ENCODE measurements at places on chromosomes 3 and 15. TPM values are rescaled to one million over a fixed set of nuclear protein-coding genes. Genes with fewer than 3 reads are reported as not detected.

Gene GOLGA6D
- total RNA-seq, result not detected

DNA sequence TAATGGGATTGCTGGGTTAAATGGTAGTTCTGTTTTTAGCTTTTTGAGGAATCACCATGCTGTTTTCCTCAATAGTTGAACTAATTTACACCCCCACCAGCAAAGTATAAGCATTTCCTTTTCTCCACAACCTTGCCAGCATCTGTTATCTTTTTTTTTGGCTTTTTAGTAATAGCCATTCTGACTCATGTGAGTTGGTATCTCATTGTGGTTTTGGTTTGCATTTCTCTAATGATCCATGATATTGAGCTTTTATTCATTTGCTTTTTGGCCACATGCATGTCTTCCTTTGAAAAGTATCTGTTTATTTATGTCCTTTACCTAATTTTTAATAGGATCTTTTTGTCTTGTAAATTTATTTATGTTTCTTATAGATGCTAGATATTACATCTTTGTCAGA is 288.2 kb downstream of the EPHA6 start:
- H3K4me3 ChIP-seq, result no peak overlapping the region
- no peak for DNase-seq
- no peaks in the 10 kb centered on the region for H3K27me3 ChIP-seq
- no peaks in the 10 kb centered on the region for H3K4me1 ChIP-seq

GRCh38 chr3:125137358-125138033 is 75.1 kb downstream of the SLC12A8 start:
- H3K27ac ChIP-seq, result no peak overlapping the region
- H3K36me3 ChIP-seq, result no peaks in the 10 kb centered on the region
- no peak overlapping the region for H3K4me3 ChIP-seq
- no peak for DNase-seq

Gene OIP5
- not detected for total RNA-seq

Gene IQCF5
- total RNA-seq, result not detected

DNA sequence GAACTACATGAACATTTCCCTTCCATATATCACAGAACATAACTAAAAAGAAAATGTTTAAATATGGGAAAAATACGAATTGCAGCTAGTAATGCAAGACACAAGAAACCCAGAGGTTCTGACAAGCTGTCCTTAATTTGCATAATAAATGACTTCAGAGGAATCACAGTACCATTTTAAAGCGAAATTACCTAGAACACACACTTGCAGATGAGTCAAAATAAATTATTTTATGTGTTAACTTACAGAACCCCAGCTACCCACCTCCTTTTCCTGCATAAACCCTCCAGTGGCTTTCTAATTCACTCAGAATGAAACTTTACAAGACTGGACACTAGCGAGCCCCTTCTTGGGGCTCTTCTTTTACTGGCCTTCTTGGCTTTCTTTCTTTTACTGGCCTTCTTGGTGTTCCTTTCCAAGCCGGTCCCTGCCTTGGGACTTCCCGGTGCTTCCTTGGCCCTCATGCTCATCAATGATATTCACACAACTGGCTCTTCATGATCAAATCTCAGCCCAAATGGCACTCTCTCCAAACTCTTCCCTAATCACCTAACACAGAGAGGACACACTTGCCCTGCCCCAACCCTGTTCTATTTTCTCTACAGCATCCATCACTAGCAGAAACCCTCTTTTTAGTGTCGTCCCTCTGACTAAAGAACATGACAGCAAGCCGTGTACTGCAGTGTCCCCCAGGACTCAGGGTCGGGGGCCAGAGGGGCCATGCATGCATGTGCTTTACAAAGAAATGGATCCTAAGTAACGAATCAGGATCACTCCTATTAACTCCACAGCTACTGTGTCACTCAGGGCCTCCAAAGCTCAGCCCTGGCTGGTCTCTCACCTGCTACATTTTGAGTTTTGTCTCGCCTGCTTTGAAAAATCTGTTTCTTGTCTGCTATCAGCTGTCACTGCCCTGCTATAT is 4.8 kb downstream of the CHSY1 start:
- no peak overlapping the region for H3K4me3 ChIP-seq
- H3K27me3 ChIP-seq, result no peaks in the 10 kb centered on the region
- no peak overlapping the region for H3K27ac ChIP-seq

Gene RTP3
- not detected for total RNA-seq

Gene SEMA6D
- 5.2 TPM for total RNA-seq

DNA sequence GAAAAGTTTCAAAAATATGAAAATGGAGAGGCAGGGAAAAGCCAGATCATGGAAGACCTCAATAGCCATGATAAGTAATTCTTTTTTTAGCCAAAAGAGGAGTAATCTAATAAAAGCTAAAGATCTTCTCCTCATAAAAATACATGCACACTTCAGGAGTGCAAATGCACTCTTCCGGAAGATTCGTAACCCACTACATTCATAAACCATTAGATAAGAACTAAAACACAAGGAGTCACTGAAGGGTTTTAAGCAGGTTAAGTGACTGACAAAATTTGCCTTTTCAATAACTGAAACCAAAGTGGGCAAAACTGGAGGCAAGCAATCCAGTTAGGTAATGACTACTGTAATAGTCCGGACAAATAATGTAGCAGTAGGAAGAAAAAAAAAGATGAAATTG is 46.0 kb downstream of the UBE3A start:
- H3K4me1 ChIP-seq, result peaks cover 41% of the 10 kb centered on the region
- no peak overlapping the region for H3K27ac ChIP-seq
- H3K4me3 ChIP-seq, result no peak overlapping the region
- no peaks in the 10 kb centered on the region for H3K27me3 ChIP-seq
- DNase-seq, result no peak
- H3K36me3 ChIP-seq, result no peaks in the 10 kb centered on the region

DNA sequence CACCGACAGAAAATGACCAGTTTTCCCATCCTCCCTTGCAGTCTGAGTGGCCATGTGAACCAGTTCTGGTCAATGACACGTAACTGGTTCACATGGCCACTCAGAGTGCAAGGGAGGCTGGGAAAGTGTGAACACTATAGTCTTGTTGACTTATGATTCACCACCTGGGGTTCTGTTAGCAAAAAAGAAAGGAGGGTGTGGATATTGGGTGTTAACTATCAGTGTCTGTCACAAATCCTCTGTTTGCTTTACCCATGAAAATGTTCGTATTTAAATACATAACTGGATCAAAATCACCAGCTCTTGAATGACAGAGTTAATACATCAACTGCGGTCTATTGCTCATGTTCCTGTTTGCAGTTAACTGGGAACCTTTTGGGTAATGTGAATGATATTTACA is 92.3 kb downstream of the ADAMTSL3 start:
- H3K36me3 ChIP-seq, result peaks cover 5% of the 10 kb centered on the region
- peaks cover 17% of the 10 kb centered on the region for H3K4me1 ChIP-seq
- peak overlapping the region; percentile 81 for H3K27ac ChIP-seq

DNA sequence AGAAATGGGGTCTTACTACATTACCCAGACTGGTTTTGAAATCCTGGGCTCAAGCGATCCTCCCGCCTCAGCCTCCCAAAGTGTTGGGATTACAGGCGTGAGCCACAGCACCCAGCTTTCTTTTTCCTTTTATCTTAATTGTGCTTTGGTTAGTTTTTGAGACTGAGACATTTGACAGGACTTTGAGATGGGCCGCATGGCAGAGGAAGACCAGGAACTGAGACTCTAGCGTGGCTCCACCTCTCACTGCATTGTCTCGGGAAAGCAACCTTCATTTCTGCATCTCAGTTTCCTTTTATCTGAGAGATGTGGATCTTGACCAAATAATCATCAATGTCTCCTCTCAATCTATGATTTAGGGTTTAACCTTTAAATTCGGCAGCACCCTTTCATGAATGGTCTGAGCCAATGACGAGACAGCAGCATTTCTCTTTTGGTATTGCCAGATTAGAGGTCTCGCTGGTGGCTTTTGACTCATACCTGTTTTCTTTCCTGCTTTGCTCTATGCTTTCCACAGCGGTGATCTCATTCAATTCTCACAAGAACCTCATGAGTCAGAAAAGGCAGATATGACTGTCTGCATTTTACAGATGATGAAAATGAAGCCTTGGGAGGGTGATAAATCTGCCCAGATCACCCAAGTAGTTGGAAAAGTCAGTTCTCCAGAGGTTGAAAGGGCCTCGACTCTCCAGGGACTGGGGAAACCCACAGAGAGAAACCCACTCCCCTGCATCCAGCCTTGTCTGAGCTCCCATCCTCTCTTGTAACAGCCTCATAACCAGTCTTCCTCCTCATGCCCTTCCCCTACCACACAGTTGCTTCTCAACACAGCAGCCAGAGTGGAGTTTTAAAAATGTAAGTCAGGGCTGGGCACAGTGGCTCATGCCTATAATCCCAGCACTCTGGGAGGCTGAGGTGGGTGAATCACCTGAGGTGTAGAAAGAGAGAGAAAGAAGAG is 84.8 kb upstream of the FOXB1 start:
- H3K27ac ChIP-seq, result no peak overlapping the region
- DNase-seq, result no peak
- H3K36me3 ChIP-seq, result no peaks in the 10 kb centered on the region
- H3K4me1 ChIP-seq, result peaks cover 4% of the 10 kb centered on the region
- no peak overlapping the region for H3K4me3 ChIP-seq

DNA sequence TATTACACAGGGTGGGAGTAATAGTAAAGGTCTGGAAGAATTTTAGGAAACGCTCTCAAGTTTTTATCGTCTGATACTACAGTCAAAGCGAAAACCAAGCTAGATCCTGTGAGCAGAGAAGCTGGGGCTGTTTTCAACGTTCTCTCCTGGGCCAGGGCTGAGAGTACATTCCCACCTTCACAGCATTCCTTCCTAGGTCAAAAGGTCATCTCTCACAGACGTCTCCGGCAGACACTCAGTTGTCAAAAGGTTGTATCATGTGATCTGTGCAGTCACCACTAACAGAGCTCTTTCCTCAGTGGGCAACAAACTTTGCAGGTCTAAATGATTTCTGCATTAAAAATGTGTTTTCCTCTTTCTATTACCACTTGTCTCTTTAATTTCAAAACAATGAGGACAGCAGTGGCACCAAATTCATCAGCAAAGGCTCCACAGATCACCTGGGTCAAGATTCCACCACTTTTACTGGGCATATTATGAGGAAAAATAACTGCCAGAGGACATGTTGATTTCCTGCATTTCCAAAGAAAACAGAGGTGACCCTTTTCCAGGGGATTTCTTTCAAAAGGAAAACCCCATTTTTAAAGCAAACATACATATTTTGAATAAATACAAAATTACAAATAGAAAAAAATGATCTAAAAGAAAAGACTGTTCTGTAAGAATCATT is 41.9 kb downstream of the MEIS2 start:
- peak overlapping the region; percentile 47 for H3K27ac ChIP-seq
- H3K4me3 ChIP-seq, result no peak overlapping the region
- no peak for DNase-seq
- H3K36me3 ChIP-seq, result peaks cover 5% of the 10 kb centered on the region
- H3K27me3 ChIP-seq, result no peaks in the 10 kb centered on the region

Gene P2RY12
- 2.7 TPM for total RNA-seq

- no peak overlapping the region for H3K4me3 ChIP-seq
- no peaks in the 10 kb centered on the region for H3K27me3 ChIP-seq
- H3K36me3 ChIP-seq, result peaks cover 68% of the 10 kb centered on the region
- no peak overlapping the region for H3K27ac ChIP-seq
Measured at GRCh38 chr3:53100818-53101466, 29.3 kb downstream of the RFT1 start.

DNA sequence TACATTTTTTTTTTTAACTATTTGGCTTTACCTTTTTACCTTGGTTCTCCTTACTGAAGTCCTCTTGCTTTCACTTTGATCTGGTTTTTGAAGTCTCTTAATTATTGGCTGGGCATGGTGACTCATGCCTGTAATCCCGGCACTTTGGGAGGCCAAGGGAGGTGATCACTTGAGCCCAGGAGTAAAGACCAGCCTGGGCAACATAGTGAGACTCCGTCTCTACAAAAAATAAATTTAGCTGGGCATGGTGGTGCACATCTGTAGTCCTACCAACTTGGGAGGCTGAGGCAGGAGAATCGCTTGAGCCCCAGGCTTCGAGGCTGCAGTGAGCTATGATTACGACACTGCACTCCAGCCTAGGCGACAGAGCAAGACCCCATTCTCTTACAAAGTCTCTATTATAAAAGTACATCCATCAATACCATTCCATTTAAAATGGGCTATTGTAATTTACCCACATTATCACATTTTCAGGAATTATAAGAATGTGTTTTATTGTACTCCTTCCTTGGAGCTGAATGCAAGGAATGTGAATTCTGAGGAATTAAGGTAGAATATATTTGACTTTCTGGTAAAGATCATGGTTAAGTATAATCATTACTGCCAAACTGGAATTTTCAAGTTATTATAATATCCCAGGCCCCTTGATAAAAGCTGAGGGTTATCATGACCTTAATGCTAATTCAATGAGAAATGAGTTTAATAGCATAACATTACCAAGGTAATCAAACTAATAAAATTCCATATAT is 49.0 kb downstream of the MSL2 start:
- H3K27ac ChIP-seq, result no peak overlapping the region
- DNase-seq, result no peak
- no peaks in the 10 kb centered on the region for H3K27me3 ChIP-seq

GRCh38 chr15:74127255-74127953 is 3.0 kb upstream of the ISLR2 start:
- peak overlapping the region; percentile 52 for H3K4me3 ChIP-seq
- H3K27ac ChIP-seq, result peak overlapping the region; percentile 44
- H3K27me3 ChIP-seq, result no peaks in the 10 kb centered on the region
- no peak for DNase-seq
- peaks cover 43% of the 10 kb centered on the region for H3K4me1 ChIP-seq

Gene THSD4
- 6.6 TPM for total RNA-seq

- no peaks in the 10 kb centered on the region for H3K27me3 ChIP-seq
- H3K36me3 ChIP-seq, result no peaks in the 10 kb centered on the region
- DNase-seq, result no peak
- H3K27ac ChIP-seq, result no peak overlapping the region
- H3K4me1 ChIP-seq, result peaks cover 9% of the 10 kb centered on the region
Measured at GRCh38 chr3:190860521-190860920, 2.0 kb downstream of the GMNC start.

Gene MST1R
- total RNA-seq, result 6.6 TPM
